ENCODE measurements at places on chromosomes 7 and 10.

DNA sequence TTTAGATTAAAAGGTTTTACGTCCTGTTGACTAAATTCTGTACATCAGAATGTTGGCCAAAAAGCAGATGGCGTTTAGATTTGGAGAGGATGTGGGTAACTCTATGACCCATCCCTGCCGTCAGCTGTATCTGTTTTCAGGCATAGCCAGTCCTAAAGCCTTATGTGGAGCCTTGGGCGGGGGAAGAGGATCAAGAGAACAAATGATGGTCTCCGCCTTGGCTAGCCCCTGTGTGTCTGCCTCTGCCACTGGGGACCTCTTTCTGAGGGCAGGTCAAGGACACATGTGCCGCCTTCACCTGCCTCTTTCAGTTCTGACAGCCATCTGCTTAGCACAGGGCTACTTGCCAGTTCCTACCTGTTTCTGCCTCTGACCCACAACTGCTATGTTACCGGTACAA is 24.1 kb downstream of the PDSS1 start:
- no peak for DNase-seq

DNA sequence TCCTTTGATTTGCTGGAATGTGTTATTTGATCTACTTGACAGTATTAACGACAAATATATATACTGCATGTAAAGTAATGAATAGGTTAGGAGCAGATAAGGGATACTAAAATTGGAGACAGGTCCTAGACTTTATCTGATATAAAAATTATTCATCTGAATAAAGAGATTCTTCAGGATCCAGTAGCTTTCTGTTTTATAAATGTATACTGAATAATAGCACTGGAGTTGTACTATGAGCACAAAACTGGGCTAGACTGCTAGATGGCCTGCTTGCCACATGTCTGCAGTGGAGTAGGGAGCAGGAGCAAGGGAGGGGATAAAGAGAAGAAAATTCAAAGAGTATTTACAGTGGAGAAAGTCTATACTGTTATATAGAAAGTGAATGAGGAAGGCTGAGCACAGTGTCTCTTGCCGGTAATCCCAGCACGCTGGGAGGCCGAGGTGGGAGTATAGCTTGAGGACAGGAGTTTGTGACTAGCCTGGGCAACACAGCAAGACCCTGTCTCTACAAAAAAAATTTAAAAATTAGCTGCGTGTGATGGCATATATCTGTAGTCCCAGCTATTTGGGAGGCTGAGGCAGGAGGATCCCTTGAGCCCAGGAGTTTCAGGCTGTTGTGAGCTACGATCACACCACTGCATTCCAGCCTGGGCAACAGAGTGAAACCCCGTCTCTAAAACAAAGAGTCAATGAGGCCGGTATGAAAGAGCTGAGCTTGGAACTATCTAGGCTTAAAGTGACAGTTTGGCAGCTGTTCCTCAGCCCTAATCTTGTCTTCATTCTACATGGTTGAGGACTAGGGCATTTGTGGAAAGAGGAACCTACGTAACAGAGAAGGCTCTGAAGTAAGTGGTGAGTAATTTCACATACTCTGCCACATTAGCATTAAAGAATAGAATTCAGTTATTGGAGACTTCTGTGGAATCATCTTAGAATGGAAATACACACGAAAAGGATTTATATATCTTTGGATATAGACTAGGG is 41.8 kb downstream of the CD36 start:
- no peak for DNase-seq

- no peak for DNase-seq
Measured at GRCh38 chr7:150520145-150520544, 5.5 kb downstream of the GIMAP7 start.

GRCh38 chr7:1562597-1563051 is 6.6 kb upstream of the TMEM184A start:
- DNase-seq, result no peak

DNA sequence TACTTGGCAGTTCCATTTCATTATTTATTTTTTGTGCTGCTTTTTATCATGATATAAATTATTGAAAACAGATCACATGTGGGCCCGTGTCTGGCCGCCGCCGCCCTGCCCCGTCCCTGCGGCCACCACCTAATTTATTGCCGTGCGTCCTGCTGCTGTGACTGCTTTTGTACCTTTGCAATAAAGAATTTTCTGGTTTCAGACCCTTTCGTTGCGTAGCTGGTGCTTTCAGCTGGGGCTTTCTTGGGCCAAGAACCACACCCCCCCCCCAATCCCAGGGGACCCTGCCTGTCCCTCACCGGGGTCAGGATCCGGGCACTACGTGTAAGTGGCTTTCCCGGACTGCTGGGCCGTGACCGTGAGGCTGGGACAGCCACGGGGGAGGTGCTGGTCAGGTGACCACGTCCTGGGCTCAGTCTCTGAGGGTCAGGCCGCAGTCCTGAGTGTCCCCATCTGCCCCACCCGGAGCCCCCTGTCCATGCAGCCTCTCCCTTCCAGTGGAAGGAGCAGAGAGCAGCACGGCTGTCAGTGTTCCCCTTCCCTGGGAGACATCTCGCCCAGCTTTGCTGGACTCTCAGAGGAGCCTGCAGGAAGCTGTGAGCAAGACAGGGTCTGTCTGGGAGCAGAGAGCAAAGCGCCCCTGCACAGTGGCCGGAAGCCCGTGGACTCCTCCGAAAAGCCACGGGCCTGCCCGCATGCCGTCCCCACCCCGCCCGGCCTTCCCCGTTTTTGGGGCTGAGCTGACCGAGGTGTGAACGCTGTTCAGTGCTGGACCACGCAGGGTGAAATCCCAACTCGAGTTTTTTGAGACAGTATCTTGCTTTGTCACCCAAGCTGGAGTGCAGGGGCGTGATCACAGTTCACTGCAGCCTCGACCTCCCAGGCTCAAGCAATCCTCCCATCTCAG is 12.6 kb downstream of the MAFK start:
- DNase-seq, result no peak

DNA sequence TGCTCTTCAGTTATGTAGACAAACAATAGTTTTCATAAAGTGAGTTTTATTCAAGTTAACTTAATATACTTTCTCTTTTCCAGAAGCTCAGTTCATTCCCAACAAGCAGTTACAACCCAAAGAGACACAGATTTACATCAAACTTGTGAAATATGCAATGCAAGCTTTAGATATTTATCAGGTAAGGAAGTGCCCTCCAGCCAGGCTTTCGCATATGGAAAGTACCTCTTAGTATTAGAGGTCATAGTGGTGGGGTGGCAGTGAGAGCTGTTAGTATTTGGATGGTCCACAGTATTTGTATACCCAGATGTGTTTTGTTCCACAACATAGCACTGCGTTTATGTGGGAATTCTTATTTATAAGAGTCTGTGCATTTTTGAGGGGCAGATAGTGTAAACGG is 32.1 kb downstream of the TRRAP start:
- DNase-seq, result no peak

- no peak for DNase-seq
Measured at GRCh38 chr7:140640727-140641523, at the start of gene DENND2A. Gene DENND2A (minus strand): TSS chr7:140640813. CDS start chr7:140602397, 38,416 bp downstream.

GRCh38 chr7:5477126-5477525 is 53.5 kb upstream of the TNRC18 start:
- no peak for DNase-seq

- DNase-seq, result no peak
Measured at GRCh38 chr7:68180761-68181160, 1184.1 kb downstream of the TYW1 start.

- DNase-seq, result no peak
Measured at GRCh38 chr10:88386204-88386788, 196.8 kb downstream of the RNLS start.

DNA sequence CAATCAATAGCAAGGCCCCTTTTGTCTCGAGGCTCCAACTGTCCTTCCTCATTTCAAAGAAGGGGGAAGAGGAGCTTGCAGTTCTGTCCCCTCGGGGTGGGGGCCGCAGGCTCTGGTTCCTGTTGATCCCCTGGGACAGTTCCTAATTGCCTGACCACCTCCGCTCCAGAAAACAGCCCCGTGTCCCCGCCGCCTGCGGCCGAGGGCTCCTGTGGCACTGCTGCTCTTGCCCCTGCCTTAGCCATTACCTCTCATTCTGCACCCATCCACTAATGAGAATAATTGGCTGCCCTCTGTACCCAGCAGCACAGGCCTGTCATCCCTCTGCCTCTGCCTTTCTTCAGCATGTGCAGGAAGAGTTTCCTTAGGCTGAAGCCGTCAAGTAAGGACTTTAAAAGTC is 668.3 kb upstream of the FOXK1 start:
- no peak for DNase-seq

DNA sequence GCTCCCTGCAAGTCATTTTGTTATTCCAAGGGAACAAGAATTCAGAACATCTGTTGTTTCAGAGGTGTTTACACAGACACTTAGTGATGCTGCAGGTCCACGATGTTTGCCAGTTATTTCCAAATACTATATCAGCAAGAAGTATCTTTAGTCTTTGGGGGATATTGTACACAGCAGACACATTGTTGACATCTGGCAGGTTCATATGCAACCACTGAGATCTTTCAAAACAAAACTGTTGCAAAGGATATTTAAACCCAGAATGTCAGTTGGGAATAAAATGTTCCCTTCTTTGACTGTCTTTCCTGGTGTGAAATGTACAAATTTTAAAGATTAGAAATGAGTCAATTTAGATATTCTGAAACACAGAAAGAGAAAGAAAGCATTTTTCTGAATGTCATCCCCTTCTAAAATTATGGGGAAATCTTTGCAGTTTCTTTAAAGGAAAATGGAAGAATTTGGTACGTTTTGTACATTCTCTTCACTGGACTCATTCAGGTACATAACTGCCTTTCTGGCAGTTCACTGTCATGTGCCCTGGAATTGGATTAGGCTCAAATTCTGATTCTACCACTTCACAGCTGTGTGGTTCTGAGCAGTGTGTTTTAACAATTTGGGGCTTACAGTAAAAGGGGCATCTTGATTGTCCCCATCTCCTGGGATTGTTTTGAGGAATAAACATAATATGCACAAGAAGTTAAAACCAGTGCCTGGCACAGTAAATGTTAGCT is 40.3 kb upstream of the CELF2 start:
- DNase-seq, result no peak

GRCh38 chr7:47480576-47481538 is 101.1 kb downstream of the TNS3 start:
- no peak for DNase-seq

All from T follicular helper cell (primary cell).